Activated CD4-positive, alpha-beta T cell treated with anti-CD3 and anti-CD28 coated beads for 36 hours (primary cell): ENCODE measurements at places on chromosomes 16 and 17.
A peak's percentile ranks its signal among the peaks of the same experiment; 100 is the strongest.

- peak; percentile 86 for DNase-seq
These were observed at the start of gene EVI2A for GRCh38 chr17:31321481-31321880. Gene EVI2A (minus strand): TSS chr17:31321622. CDS start chr17:31319013, 2,609 bp downstream.

DNA sequence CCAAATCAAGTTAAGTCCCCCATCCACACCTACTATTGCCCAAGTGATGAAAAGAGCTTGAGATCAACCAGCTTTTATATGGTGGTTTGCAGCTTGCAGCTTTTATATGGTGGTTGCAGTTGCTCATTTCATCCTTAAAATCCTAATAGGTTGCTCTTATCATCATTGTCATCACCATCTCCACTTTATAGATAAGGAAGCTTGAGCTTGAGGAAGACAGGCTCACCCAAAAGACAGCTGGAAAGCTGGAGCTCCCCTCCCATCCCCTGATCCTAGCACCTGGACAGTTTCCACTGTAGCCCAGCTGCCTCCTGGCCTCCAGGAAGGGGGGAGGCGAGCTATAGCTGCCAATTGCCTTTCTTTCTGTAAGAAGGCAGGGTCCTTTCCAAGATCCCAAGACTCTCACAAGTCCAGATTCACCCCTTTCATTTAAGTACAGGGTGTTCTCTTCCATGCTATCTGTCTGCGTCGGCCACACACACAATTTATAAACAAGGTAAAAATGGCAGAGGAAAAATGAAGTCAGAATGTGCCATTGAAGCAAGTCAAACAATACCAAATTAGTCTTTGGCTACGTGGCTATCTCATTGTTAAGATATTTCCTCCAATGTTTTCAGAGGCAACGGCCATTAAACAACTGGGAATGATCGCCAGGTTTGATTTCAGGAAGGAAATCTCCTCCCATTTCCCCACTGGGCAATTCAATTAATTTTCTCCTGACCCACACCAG, 63.3 kb downstream of the PECAM1 start:
- DNase-seq, result no peak

GRCh38 chr17:146983-147761, 9.8 kb downstream of the SCGB1C2 start:
- no peak for DNase-seq

- no peak for DNase-seq
These were observed 762 bp downstream of the RAB40B start for GRCh38 chr17:82697808-82698064.

GRCh38 chr17:77513045-77513444, 372.3 kb downstream of the SEC14L1 start:
- no peak for DNase-seq

- DNase-seq, result no peak
These were observed 3.0 kb downstream of the ALKBH5 start for GRCh38 chr17:18186627-18186982.

DNA sequence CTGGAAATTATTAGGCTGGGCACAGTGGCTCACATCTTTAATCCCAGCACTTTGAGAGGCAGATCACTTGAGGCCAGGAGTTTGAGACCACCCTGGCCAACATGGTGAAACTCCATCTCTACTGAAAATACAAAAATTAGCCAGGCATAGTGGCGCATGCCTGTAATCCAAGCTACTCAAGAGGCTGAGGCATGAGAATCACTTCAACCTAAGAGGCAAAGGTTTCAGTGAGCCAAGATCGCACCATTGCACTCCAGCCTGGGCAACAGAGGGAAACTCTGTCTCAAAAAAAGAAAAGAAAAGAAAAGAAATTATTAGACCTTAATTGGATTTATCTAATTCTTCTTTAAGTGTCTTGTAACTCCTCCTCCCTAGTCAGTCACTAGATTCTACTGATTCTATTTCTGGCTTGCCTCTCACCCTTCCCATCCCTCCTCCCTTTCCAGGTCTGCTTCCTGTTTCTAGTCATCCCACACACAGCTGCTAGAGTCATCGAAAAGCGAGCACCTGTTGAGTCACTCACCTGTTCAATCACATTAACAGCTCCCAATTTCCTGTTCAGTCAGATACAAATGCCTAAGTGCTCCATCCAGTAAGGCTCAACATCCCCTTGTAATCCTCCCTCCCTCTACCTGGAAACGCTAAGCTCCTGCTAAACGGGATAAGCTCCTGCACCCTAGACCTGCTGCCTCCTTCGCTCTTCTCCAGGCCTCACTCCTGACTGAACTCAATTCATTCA, 34.6 kb downstream of the ERN1 start:
- peak; percentile 39 for DNase-seq

- DNase-seq, result no peak
These were observed 3.9 kb upstream of the ZFPM1 start for GRCh38 chr16:88449267-88449561.

DNA sequence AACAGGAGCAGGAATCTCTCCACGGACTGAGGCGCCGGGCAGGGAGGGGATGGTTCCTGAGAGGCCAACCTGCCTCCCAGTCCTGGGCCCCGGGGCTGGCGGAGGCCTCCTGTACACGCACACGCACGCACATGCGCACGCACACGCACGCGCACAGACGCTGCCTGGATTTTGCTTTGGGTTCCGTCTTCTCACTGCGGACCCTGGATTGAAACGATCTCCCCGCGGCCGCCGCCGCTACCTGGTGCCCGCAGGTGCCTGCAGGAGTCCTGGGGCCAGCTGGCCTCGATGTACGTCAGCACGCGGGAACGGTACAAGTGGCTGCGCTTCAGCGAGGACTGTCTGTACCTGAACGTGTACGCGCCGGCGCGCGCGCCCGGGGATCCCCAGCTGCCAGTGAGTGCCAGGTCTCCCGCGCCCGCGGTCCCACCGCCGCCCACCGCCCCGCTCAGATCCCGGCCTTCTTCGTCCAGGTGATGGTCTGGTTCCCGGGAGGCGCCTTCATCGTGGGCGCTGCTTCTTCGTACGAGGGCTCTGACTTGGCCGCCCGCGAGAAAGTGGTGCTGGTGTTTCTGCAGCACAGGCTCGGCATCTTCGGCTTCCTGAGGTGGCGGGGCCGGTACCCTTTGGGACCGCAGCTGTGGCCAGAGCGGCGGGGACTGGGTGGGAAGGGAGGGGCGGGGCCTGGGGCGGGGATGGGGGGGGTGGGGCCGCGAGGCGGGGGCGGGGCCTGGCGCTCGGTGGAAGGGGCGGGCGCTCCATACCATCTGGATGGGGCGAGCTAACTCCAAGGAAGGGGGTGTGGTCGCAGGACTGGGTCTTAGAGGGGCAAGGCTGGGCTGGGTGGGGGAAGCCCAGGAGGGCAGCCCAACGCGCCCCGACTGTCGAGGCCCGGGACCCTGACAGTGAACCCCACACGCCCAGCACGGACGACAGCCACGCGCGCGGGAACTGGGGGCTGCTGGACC, 12.3 kb downstream of the CES4A start:
- peak; percentile 79 for DNase-seq

- peak; percentile 41 for DNase-seq
These were observed 1.3 kb upstream of the ZNF768 start for GRCh38 chr16:30527635-30528178.

GRCh38 chr17:1109606-1110540, 69.9 kb downstream of the ABR start:
- peak; percentile 76 for DNase-seq

GRCh38 chr17:76968707-76969597, 100.7 kb downstream of the MGAT5B start:
- DNase-seq, result peak; percentile 75

DNA sequence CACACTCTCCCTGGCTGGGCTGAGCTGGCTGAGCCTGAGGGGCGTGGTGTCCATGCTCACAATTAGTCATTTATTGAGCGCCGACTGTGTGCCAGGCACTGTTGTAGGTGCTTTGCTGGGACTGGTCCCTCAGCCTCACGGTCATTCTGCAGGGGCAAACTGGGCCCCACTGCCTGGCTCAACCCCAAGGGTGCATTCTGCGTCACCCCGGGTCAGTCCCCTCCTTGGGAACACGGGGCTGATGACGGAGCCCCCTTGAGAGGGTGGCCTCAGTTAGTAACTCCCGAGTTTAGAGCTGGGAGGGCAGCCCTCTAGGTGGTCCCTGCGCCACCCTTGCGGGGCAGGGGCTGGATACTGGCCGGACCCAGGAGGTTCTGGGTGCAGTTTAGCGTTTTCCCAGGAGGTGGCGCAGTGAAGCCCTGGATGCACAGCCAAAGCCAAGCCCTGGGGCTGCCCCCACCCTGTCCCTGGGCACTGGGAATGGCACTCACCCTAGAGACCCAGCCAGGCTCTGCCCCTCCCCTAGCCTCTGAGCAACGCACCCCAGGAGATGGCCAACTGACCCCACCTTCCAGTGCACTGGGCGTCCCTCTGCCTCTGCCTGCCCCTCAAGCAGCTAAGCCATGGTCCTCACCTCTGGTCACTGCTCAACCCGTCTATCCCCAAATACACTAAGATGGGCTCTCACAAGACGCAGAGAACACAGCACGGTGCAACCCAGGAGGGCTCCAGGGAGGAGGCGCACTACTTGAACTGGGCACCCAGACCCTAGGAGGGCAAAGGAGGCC, 243.2 kb upstream of the GSE1 start:
- DNase-seq, result peak; percentile 73

DNA sequence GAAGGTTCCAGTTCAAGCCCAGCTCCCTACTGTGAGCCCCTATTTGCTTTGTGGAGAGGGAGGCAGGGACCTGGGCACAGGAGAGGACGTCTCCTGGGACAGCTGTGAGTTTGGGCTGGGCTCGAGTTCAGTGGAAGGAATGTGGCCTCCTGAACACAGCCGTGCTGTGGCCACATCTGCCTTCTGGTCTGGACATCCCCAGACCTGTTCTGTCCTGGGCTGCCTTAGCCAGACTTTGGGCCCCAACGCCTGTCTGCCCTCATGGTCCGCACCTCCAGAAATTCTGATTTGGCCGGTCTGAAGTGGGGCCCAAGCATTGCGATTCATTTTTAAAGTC, 60.4 kb upstream of the LGALS9 start:
- DNase-seq, result no peak

DNA sequence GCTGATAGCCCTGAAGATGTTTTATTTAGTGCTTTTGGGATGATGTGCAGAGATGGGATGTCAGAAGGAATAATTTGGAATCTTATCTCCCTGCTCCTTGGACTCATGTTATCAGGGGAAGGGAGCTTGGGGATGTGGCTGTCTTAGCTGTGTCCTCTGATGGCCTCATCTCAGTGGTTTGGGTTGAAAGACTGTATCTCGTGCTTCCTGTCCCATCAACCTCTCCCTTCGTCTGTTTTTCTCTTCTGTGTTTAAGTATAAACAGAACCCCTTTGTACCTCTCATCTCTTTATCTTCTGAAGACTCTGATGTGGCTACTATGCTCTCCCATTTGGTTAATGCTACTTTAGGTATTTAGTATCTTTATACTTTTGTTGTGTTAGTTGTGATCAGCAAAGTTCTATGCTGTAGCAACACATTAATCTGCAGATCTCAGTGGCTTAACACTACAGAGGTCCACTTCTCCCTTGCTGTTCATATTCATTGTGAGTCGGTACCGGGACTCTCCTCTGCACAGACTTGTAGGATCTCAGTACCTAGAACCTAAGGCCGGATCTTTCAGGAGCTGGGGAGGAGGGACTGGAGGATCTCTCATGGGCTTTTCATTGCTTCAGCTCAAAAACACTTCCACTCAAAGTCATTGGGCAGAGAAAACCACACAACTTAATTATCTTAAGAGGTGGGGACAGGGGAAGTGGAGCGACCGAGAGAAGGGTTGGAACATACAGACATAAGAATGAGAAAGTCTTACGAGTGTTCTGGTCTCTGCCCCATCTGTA, 28.8 kb downstream of the PRKCA start:
- DNase-seq, result peak; percentile 46

DNA sequence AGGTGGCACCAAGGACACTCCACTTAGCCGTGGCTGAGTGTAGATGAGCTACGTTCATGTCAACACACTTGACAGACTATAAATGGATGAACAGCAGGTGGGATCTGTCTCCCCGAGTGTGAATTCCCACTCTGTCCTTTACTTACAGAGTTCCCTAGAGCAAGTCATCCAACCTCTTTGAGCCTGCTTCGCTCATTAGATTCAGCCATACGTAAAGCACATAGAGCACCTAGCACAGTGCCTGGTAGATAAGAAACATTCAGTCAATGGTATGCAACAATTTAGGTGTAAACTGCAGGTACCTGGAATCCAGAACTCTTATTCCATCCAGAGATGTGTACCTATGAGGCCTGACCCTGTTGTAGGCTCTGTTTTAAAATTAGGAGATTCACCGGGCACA, 227.8 kb upstream of the C16orf82 start:
- no peak for DNase-seq

GRCh38 chr16:63921737-63922295, 1200.0 kb downstream of the CDH11 start:
- no peak for DNase-seq

GRCh38 chr16:65950211-65950610, 416.3 kb upstream of the CDH5 start:
- DNase-seq, result no peak

GRCh38 chr16:78549366-78549765, 449.9 kb downstream of the WWOX start:
- DNase-seq, result no peak

DNA sequence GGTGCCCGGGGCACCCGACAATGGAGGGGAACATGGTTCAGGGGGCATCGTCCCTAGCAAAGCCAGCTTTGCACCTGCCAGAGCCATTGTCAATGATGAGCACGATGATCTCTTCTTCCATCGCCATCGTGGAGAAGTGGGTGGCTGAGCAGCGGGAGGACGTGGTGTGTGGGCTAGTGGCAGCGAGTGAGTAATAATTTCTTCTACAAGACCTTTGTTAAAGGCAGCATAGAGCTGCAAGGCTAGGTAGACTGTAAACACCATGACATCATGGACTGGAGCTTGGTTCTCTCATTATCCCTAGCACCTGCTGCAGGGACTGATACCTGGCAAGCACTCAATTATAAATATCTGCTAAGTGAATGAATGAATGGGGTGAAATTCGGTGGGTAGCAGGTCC, 6.7 kb upstream of the HEATR3 start:
- no peak for DNase-seq

- no peak for DNase-seq
These were observed 201.2 kb upstream of the HSBP1 start for GRCh38 chr16:83606486-83607030.

GRCh38 chr16:1156055-1156982, 3.4 kb downstream of the CACNA1H start:
- no peak for DNase-seq

GRCh38 chr17:57357392-57357784, 101.1 kb downstream of the MSI2 start:
- no peak for DNase-seq

DNA sequence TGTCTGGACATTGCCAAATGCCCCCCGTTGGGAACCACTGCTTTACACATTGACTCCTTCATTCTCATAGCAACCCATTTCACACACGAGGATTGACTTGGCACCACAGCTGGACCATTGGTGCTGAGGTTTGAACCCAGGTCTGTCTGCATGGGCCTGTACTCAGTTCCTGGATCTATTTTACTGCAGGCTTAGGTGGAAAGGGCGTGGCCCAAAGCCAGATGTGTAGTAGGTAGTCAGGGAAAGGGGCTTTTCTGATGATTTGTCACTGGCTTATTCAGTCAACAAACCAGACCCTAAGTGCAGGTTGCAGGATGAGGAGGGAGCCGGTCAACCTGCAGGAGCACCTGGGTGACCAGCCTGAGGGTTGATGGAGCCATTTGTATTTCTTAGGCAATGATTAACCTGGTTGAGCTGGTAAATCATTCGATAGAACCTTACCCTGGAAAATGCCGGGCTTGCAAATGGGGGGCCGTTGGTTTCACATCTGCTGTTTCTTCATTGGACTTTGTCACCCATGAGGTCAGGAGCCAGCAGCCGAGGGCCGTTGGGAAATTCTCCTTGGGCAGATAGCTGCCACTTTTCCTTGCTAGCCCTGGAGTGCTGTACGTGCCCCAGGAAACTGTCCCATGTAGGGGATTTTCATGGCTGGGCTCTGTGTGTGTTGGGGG, 104.4 kb downstream of the CMIP start:
- DNase-seq, result no peak
